ENCODE measurements at places on chromosomes 4 and X. TPM values are rescaled to one million over a fixed set of nuclear protein-coding genes. Genes with fewer than 3 reads are reported as not detected.

The FAM9B gene
- not detected for polyA plus RNA-seq

The TRO gene
- 4.8 TPM for polyA plus RNA-seq

The FAM53A gene
- polyA plus RNA-seq: 1.4 TPM

The NUDT11 gene
- polyA plus RNA-seq: 0.20 TPM

The COL25A1 gene
- 0.29 TPM for polyA plus RNA-seq

Data from right cardiac atrium (tissue), 5 donors.